ENCODE measurements at places on chromosomes 5 and 9.

GRCh38 chr9:33731142-33731541 is 64.2 kb upstream of the PRSS3 start:
- DNase-seq, result no peak

DNA sequence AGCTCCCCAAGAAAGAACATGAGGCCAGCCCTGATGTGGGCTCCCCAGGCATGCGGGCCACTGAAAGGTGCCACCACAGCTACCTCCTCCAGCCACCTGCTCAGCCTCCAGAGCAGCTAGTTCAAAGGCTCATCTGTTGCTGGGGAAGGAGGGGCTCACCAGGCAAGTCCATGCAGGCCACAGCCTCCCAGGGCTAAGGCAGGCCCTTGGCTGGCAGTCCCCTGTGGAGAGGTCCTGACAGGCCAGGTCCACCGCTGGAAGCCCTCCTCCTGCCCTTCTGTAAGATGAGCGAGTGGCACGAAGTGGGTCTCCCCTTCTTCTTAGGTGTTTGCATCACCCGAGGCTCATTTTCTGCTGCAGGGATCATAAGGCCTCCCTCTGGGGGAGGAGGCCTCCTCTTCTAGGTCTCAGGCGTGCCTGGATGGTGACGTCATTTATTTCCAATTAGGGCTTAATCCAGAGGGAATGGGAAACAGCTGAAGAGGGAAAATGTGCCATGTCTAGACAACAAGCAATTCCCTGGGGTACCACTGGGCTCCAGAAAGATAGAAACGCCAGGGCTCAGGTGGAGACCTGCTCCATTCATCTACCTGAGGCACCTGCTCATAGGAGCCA is 91.6 kb downstream of the CFAP90 start:
- no peak for DNase-seq

DNA sequence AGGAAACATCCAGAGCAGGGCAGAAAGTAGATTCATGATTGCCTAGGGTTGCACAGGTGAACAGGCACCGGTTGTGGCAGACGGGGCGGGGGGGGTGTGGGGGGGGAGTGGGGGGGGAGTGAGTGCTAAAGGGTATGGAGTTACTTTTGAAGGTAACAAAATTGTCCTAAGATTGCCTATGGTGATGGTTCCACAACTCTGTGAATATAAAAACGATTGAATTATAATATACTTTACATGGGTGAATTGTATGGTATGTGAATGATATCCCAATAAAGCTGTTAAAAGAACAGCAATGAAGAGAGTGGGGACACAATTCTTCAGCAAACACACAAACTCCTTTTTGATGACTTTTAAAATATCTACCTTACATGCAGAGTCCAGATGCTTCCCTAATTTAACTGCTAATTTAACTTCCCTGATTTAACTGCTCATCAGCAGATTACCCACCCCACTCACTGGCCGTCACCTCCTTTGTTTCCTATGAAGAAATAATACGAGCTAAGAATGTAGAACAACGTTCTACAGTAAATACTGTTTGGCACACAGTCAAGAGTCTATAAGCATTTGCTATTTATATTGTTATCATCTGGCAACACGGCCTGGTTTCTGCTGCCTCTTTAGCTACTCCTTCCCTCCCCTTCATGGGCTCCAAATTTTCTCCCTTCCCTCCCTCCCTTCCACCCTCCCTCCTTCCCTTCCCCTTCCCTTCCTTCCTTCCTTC is 83.5 kb downstream of the PTCH1 start:
- DNase-seq, result no peak

- DNase-seq, result no peak
Measured at GRCh38 chr9:512555-513272, 298.0 kb downstream of the DOCK8 start.

GRCh38 chr5:159175547-159175946 is 33.8 kb downstream of the RNF145 start:
- no peak for DNase-seq

GRCh38 chr9:133375116-133375723 is 640 bp downstream of the SURF4 start:
- peak; percentile 49 for DNase-seq

DNA sequence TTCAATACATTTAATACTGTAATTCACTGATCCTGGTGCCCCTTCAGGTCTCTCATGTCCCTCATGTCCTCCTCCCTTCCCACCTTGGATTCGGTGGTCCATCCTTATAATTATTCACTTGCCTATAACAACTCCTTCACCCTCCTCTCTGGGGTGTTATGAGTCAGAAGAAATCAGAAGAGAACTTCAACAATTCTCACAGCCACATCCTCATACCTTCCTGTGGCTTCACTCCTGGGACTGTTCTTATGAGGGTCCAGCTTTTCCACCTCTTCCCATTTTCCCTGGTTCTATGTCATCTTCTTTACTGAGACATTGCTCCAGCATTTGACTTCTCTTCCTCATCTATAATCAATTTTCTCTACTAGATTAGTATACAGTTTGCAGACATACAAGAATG is 406.1 kb downstream of the NR2F1-AS1 start:
- DNase-seq, result no peak

DNA sequence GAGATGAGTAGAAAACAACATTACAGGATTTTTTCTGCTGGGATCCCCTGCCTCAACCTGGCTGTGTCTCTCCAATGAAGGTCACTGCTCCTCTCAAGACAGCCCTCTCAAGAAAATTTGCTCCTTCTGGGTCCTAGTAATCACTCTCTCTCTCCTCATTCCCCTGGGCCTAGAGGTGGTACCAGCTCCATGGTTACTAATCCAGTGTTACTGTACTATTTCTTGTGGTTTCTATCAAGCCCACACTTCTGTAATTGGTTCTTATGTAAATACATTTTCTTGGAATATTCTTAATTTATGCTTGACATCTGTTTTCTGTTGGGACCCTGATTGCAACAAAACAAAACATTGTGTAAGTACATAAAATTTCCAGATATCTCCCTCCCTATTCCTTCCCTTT is 123.8 kb upstream of the RORB start:
- no peak for DNase-seq

DNA sequence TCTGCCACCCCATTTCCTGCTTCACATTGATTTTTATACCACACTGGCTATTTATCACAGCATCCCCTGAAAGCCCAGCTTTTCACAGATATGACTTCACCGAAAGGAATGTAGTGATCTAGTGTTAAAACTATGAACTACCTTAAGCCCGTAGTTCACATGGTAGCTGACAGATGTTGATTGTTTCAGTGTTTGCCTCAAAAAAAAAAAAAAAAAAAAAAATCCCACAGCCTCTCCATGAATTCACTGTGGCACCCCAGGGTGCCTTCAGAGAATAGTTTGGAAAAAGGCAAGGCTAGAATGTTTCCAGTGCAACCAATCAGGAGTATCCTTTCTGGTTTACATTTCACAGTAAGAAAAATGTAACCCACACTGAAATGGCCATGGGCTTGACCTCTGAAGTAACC is 37.1 kb downstream of the GLIS3 start:
- DNase-seq, result no peak

- no peak for DNase-seq
Measured at GRCh38 chr9:94937214-94937903, 210.9 kb downstream of the AOPEP start.

GRCh38 chr9:69946800-69947437 is 96.7 kb upstream of the MAMDC2 start:
- DNase-seq, result no peak

GRCh38 chr5:119338326-119338946 is 17.4 kb upstream of the TNFAIP8 start:
- DNase-seq, result no peak

- DNase-seq, result no peak
Measured at GRCh38 chr9:129544761-129545160, 76.1 kb downstream of the C9orf50 start.

DNA sequence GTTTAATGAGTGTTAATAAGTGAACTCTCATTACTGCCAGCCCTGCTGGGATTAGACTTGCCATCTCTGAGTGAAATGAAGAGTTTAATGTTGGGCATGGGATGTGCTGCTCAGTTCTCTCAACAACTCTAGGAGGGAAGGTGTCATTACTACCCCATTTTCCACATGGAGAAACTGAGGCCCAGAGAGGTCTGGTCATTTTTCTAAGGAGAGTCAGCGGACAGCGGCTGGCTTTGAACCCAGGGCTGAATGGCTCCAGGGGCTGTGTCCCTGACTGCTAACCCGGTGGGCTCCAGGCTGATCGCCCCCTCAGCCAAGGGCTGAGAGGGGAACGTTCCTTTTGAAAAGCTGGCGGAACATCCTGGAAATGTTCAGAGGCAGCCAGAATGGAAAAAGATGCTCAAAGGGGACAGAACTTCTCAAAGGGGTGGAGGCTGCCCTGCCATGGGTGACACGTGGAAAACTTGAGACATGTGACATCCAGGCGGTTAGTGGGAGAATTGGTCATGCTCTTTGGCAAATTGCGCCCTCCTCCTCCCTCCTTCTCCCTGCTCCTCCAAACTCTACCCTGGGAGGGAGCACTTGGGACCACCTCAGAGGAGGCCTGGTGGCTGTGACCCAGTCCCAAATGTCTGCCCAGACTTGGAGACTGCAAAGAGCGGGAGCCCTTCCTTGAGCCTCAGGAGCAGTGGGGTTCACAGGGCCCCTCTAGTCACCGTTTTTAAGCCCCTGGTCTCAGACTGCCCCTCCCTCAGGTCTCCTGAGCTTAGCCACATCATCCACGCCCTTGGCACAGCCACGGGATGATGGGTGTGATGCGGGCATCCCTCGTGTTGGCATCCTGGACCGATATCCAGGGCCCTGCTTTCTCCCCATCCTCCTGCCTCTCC is 28.7 kb downstream of the DNM1 start:
- DNase-seq, result peak; percentile 33

DNA sequence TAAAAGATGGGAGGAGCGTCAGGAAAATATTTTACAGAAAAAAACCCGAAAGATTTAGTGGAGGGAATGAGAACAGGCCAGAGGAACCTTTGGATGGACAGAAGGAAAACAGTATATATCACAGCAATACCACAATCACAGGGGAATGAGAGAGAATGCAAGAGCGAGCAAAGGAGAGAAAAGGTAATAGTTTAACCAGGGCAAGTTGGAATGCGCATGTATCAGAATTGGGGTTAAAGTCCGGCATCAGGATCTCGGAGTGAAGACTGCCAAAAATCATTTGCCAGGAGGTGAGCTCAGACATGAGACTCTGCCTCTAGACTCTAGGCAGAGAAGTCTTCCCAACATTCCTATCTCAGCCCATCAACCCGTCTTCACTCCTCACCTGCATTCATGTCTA is 36.8 kb downstream of the PCDHGC5 start:
- DNase-seq, result no peak

DNA sequence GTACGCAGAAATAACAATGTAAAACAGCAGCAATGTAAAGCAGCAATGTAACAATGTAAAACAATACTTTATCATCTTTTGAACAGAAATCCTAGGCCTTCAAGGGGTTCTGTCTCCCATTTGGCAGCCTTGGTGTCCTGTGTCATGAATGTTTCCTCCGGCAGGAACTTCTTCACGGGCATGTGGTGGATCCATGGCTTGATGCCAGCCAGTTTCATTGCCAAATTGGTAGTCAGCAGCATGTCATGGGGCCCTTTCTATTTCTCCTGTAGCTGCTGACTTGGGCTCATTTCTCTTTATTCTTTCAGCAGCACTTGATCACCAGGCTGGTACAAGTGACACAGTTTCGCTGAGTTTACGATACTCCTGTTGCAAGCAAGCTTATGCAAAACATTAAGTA is 275.3 kb downstream of the HTR1A start:
- no peak for DNase-seq

DNA sequence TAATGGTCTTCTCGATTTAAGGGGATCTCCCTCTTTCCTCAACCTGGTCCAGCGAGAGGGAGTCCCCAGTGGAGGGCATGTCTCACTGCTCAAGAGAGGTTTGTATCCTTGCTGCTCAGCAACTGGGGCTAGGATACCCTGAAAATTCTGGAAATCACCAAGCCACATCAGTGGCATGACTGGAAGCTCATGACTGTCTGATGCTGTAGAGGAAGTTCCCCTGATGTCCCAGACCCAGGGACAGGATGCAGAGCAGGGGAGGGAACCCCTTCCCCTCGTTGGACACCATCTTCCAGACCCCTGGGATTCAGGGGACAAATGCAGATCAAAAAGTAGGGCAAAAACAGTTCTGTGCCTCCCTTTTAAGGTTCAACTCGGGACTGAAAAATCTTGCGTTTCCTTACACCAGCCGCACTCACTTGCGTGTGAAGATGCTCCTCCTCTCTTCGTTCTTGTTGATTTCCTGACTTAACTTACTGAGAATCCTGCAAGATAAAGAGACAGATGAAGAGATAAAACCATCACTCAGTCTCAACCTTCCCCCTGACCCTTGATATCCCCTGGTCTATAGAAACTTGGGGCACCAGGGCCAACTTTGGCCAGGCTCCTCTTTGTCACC is 22.1 kb downstream of the LCP2 start:
- DNase-seq, result peak; percentile 45

DNA sequence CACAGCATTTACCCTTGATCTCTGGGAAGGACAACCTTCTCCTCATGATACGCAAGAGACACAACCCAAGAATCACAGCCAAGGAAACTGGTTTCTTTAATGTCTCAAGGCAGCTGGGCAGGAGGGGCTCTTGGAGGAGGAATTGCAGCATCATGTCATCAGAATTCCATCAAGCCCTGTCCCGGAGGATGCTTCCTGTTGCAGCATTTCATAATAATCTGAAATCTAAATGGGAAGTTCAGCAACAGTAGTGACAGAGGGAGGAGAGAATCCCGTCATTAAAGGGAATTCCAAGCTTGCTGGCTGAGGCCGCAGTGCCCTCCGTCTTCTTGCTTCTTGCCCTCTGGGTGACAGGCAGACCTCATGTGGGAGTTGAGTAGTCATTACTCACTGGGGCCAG is 192.7 kb downstream of the TENT4A start:
- DNase-seq, result no peak

DNA sequence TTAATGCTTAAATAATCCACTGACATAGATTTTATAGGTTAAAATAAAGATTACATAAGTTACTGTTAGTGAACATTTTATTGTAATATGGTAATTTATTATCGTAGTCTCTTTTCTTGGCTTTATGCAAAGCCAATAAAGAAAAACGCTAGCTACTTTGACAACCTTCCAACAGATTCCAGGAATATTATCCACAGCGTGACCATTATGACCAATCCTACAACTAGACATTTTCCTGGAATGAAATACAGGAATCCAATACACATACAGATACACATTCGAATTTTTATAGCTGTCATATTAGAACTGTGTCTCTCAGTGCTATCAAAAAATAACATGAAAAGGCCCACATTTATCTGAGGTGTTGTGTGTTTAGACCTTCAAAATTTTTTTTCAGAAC is 13.1 kb downstream of the RPS23 start:
- DNase-seq, result no peak

DNA sequence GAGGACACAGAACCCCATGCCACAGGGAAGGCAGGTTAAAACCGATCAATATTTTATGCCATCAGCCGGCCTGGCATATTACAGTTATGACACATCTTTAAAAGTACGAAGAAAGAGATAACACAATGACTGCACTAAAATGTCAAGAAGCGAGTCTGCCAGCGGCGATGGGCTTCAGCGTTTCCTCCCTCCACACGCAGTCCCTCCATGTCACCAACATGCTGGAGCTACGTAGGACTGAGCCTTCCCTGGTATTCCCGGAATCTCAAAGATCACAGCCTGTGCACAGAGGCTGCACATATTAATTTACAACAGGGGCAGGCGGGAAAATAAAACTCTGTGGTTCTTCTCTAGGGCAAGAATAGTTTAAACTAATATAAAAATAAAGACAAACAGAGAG is 257.7 kb downstream of the IRX1 start:
- no peak for DNase-seq

- no peak for DNase-seq
Measured at GRCh38 chr5:147930769-147931168, 24.4 kb upstream of the C5orf46 start.

Measured in stimulated activated naive CD8-positive, alpha-beta T cell treated with anti-CD3 and anti-CD28 coated beads, Interleukin-15, Interleukin-2, amounts not matched to agents 100 U/mL and 50 U/mL, for 24 hours (primary cell).